Hepatic stellate cell (primary cell): ENCODE measurements at places on chromosomes 16 and 17.

DNA sequence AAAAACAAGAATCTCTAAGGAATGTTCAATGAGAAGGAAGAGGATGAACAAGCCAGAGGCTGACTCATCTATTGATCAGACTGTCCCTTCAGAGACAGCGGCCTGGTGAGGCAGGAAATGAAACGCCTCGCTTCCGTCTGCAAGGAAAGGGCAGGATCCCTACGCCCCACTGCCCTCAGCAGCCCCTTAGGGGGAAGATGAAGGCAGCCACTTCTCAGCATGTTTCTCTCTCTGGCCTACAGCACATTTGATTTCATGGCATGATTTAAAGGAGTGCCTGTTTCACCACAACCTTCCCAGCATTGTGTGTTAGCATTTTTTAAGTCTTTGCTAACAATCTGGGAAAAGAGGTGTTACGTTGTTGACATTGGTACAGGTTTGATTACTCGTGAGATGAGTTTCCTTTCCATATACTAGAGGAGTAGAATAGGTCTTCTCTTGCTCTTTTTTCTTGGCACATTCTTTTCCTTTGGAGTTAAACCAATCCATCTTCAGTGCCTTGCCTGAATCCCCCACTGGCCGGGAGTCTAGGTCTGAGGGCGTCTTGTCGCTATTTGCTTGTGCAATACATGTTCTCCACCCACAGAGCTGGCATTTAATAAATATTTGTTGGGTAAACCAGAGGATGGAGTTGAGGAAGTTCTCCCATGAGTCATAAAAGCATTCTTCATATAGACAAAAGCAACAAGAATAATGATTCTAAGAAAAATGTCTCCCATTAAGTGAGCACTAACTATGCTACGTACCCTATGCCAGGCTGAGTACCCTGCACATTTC, 47.4 kb downstream of the RBFOX3 start:
- no peak for DNase-seq

GRCh38 chr17:57939797-57940196, 15.4 kb downstream of the CUEDC1 start:
- DNase-seq: no peak

- DNase-seq: no peak
Observed at GRCh38 chr17:19935169-19935568, 42.5 kb downstream of the AKAP10 start.

- no peak for DNase-seq
Observed at GRCh38 chr17:32303781-32304288, 38.1 kb downstream of the C17orf75 start.

DNA sequence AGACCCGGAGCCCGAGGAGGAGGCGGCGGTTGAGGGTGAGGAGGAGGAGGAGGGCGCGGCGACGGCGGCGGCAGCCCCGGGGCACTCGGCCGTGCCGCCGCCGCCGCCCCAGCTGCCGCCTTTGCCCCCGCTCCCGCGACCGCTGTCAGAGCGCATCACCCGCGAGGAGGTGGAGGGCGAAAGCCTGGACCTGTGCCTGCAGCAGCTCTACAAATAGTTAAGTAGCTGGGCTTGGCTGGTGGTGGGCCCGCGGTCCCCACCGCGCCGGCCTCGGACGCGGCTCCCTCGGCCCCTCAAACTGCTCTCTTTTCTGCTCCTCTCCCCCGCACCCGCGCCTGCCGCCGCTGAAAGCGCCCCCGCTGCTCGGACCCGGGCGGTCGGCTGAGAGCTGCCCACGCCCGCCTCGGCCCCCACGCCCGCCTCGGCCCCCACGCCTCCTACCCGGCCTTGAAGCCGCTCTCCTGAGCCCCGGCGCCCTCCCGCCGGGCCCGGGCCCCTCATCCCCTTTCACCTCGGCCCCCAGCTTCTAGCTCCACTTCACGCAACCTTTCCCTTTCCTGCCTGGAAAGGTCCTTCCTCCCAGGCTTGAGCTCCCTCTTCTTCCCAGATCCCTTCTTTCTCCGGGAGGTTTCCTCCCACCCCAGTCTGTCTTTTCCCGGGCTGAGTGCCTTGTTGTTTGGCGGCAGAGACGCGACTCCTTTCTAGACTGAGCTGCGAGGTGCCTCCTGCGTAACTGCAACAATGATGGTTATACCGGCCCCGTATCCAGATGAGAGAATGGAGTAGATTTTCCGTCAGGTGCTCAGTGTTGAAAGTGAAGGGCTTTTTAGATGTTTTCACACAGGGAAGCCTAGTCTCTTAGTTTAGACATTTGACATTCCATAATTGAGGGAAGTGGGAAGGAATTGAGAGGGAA, 850 bp downstream of the PPM1E start:
- DNase-seq: peak; percentile 15

DNA sequence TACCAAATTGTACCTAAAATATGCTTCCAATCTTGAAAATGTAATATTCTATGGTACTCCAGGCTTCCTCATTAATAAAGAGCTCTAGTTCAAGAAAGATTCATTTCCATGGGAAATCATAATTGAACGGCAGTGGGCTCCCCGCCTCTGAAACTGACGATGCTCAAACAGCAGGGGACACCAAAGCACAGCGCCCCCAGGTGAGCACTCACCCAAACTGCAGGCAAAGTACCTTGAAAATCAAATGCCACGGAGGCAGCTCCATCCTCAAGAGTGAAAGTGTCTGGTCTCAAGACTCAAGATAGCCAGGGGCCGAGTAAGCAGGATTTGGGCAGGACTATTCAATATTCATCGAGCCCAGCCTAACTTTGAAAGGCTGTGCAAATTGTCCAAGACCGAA, 217.4 kb upstream of the TNRC6C start:
- no peak for DNase-seq

- DNase-seq: no peak
Observed at GRCh38 chr17:47072886-47073285, 93.8 kb upstream of the RPRML start.

DNA sequence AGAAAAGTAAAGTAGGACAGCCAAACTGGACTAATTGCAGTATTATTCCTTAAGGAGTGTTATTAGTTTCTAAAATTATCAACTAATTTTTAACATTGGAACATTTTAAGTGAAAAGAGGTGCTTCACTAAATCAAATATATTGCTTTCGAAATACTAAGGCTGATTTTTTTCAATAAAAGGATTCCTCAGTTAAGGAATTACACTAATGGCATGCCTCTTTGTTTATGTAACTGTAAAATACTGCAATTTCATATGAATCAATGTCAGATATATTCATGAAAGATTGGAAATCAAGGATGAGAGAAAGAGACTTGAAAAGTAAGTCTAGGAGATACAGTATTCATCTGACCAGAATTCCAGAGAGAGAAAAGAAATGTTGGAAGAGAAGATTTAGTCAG, 129.8 kb downstream of the TANC2 start:
- no peak for DNase-seq

DNA sequence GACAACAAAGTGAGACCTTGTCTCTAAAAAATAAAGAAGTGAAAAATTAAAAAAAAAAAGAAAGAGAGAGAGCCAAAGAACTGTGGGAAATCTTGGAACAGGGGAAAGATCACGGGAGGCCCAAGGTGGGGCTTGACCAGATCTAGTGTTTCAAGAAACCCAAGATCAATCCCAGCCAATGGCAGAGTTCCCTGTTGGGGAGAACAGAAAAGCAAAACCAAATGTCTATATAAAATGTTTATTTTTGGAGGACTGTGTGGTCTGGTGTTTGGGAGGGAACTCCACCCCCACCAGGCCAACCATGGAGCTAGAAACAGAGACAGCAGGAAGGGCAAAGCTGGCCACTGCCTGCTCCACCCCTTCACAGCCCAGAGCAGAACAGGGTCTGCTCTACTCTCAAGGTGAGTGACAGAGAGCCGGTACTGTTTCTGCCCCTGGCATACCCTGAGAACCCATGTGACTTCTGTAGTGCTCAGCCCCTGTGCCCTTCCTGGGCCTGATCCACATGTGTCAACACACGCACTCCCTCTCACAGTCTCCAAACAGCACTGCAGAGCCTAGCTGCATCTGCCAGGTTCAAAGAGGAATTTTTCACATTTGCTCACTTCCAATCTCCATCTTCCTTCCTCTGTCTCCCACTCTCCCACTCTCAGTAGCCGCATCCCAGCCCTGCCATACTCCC, 3.7 kb downstream of the TMEM101 start:
- DNase-seq: peak; percentile 55

DNA sequence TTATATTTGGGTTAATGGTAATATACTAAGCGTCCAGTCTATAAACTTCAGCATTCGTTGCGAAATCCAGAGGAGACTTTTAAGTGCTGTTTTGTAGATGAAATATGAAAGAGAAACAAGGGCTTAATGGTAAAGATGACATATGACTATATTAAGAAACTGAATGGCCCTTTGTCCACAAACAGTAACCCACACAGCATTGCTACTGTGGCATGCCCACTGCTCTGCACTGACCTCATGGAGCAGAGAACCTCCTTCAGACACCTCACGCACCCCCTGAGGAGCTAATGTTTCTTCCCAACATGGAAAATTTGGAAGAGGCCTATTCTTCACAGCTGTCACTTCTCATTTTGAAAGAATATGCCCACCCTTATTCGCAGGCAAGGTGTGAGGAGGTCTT, 26.7 kb downstream of the ASPA start:
- no peak for DNase-seq

DNA sequence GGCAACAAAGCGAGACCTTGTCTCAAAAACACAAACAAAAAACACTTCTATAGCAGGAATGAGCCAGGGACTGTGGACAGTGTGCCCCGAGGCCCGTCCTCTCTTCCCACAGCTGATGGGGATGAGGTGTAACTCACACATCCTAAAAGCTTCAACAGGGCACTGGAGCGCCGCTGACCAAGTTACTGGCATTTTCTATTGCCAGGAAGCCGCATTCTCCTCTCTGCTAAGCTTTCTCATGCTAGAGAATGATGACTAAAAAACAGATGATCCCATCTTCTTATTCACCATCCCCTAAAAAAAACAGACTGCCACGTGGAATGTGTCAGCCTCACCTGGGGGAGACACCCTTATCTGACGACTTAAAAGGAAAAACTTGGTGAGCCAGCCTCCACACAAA, 16.3 kb downstream of the CARHSP1 start:
- DNase-seq: no peak

DNA sequence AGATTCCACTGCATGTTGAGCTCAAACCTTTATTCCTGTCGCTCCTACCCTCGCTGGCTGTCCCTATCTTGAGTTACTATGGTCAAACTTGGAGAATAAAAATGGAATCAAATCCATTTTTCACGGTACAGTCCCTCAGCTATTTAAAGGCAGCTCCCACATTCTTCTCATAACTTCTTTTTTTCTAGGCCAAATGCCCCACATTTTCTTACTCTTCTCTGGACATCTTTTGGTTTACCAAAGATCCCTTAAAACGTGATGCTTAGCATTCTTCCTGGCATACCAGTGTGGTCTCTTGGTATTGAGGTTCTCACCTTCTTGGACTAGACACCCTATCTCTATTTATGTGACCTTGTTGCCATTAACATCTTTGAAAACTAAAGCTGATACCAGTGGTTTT, 48.3 kb upstream of the MAF start:
- peak; percentile 14 for DNase-seq

GRCh38 chr16:29014561-29015069, 29.8 kb downstream of the LAT start:
- no peak for DNase-seq

GRCh38 chr17:57033296-57033695, 51.8 kb upstream of the AKAP1 start:
- no peak for DNase-seq

DNA sequence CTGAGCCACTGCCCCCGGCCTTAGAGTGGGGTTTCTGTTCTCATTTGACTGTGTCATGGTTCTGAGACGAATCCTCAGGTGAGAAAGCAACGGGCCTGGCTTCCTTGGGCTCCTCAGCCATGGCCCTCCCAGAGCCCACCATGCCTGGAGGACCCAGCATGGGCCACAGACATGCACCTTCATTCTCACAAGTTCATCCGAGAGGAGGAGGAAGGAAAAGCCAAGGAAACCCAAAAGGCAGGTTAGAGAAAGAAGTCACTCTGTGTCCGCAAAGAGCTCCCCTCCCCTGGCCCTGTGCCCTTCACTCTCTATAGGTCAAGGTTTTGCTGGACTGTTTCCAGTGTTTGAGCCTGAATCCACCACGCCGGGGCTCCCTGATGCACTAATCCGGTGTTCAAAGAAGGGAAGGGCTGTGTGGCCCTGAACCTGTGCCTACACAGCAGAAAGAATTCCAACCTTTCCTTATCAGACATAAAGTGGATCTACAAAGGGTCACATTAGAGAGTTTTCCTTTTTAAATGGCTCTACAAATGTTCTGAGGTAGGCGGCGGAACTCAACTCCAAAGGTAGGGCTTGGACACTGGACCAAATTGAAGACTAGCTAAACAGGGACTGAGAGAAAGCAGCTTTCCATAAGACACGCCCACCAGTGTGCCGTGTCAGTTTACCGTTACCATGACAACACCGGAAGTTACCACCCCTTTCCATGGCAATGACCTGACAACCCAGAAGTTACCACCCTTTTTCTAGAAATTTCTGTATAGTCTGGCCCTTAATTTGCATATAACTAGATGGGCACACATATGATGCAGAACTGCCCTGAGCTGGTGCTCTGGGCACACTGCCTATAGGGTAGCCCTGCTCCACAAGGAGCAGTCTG, 15.9 kb upstream of the PECAM1 start:
- DNase-seq: no peak

DNA sequence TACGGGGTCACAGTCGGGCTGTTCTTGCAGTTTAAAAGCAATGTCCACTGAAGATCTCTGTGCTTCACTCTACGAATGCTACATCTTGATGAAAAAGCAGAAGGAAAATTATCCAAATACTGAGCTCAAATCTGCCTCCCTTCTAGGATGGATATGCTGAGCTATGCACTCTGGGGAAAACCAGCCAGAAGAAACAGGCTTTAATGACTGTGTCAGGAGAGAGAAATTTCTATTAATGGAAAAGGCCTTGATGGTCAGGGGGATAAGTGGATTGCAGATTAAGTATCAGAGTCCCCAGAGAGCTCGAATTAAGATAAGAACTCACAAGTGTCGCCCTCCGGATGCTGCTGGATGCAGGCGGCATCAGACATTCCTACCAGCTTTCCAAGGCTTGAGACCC, 39.6 kb upstream of the RCVRN start:
- DNase-seq: no peak

DNA sequence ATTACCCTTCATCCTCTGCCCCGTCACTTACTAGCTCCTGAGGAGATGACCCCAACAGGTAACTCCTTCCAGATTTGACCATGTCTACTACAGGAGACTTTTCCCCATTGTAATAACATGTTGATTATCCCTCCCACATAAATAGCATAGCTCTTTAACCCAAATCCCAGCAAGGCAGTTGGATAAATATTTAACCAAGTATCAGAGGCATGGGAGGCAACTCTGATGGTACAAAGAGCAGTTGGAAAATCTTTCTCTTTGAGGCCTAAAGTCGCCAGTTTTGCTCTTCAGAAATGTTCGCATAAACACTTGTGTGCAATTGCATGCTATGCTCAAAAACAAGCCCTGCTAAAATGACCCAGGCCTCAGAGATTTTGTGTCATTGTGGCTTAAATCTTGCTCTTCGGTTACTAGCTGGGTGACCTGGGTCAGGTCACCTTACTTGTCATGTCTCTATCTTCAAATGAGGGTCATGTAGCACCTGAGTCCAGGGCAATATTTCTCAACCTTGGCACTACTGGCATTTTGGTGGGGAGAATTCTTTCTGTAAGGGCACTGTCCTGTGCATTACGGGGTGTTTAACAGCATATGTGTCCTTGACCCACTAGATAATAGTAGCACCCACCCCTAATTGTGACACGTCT, 48.8 kb downstream of the HSD17B2 start:
- no peak for DNase-seq
